ENCODE measurements at places on chromosomes 3 and 15.

DNA sequence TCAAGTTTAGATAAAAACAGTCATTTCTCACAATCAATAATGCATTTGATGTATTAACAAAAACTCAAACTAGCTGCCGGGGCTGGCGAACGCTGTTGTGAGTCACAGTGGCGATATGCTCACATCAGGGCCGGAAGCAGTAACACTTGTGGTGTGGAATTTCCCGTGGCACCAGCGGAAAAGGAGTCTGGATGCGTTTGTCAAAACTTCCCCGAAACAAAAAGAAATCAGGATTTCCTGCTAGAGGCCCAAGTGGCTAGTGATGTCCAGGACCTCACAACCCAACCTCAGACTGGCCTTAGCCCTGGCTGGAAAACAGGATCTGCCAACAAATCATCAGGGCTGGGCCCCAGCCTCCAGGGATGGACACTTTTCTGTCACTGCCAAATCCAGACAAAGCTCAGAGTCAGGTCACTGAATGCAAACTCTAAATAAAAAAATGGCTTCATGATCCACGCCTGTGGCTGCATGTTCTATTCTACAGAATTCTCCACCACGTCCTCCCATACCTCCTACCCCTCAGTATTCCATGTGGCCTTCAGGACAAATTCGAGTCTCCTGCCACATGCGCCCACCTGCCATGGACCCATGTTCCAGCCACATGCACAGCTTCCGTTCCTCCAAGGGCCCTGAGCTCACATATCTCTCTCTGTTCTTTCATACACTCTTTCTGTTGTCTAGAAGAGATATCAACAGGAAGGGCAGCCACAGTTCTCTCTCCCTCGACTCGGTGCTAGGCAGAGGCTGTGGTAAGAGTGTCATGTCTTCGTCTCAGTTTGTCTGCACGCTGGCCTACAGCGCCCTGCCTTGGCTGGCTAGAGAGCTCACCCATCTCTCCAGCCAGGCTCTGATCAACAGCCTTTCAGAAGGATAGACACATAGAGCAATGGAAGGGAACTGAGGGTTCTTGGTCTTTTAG lies 35.4 kb downstream of the EHD4 start:
- peak; percentile 79 for DNase-seq

- peak; percentile 73 for DNase-seq
Measured at GRCh38 chr15:39580117-39580484, 778 bp upstream of the THBS1 start.

DNA sequence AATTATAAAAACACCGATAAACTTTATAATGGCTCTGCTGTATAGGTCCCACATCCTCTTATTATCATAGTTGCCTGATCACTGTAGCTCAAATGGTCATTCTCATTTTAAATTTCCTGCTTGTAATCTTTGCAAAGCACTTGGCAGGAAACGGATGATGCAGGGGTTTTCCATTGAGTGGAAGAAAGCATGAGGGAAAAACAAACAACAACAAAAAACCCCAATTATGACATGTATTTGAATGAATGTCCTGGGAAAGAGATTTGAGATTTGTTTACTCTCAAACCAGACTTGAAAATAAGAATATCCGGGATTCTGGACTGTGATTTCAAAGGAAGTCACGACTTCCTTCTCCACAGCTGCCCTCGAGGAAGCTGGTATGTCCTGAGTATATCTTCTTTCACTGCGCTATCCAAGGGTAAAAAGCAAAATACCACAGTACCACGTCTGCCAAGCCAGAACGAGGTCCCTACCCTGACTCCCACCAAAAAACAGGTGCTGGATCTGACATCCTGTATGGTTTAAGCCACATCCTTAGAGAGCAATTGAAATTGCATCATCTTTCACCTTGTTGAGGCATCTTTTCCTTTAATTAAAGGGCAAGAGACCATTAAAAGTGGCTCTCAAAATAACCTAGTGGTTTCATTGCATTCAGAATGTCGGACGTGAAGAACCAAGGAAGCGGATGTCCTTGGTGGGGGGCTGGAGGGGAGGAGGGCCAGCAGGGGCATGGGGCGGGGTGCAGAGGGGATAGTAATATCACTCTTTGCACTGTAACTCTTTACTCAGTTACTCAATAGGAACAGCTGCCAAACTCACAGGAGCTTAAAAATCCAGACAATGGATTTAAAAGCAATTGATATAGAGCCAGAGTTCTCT lies 13.5 kb upstream of the TIPIN start:
- no peak for DNase-seq

DNA sequence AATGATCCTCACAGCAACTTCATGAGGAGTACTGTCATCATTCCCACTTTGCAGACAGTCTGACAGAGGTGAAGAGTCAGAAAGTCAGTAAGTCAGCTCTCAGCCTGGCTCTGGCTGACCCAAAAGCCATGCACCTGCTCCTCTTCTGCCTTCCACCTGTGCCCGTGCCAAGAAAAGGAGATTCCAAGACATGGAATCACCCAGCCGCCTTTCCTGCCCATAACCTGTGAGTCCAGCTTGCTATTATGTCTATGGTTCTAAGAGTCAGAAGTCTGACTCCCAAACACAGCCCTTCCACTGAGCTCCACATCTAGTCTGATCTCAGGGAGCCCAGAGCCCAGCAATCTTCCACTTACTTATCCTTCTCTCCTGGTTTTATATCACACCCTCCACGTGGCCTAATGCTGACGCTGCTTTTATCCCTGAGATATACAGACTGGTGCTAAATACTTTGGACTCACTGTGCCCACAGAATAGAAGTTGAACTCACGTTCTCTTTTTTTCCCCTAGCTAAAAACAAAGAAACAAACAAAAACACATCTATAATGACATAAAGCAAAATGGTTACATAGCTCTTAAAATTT lies 66.0 kb downstream of the PLD1 start:
- DNase-seq: no peak

DNA sequence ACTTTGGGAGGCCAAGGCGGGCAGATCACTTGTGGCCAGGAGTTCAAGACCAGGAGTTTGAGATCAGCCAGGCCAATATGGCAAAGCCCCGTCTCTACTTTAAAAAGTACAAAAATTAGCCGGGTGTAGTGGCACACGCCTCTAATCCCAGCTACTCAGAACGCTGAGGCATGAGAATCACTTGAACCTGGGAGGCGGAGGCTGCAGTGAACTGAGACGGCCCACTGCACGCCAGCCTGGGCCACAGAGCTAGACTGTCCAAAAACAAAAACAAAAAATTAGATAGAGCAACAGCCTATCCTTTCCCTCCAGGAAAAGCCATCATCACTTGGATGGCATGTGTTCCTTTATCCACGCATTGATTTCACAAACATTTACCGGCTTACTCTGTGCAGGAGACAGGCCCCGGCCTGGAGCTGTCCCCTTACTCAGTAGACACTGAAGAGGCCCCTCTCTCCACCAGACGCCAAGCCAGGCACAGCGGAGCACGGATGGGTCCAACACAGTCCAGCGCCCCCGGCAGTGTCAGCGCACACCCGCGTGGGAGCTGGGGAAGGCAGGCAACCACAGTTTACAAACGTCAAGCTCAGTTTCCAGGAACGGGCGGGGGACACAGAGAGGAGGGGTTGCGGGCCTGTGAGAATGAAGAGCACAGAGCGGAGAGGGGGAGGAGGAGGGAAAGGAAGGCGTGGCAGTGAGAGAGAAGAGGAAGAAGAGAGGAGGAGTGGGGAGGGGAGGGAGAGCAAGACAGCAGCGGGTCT lies 3.1 kb downstream of the GP5 start:
- DNase-seq: peak; percentile 75

DNA sequence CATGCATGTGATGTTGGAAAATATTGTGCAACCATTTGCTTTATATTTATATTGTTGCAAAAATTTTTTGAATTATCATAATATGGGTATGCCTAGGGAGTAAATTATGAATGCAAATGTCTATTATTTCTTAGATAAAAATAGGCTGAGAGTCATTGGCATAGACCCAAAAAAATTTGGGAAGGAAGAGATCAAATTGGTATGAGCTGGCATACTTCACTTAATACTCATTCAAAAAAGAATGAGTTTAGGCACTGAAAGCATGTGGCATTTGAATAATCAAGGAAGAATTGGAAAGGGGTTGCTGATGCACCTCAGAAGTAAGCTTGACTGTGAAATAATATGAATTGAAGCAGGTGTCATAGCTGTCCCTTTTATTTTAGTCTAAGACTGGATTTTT lies 764.0 kb upstream of the DPPA4 start:
- DNase-seq: no peak

- DNase-seq: no peak
Measured at GRCh38 chr3:4449043-4449805, 17.8 kb downstream of the SUMF1 start.

DNA sequence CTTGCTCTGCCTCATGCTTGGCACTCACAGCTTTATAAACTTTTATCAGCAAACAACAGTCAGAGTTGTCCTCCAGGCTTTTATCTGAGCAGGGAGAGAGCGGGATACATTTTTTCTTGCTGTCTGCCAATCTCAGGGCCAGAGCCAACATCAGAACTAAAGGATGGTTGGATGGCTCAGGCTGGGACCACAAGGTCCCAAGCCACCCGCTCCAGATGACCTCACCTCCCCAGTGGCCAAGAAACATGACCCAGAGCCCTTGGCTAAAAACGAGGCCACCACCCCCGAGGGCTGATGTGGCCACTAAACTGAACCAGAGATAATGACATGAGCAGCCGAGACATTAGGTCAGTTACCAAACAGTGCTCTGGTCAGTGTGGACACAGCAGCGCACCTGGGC lies 18.8 kb upstream of the SPATA12 start:
- DNase-seq: no peak

DNA sequence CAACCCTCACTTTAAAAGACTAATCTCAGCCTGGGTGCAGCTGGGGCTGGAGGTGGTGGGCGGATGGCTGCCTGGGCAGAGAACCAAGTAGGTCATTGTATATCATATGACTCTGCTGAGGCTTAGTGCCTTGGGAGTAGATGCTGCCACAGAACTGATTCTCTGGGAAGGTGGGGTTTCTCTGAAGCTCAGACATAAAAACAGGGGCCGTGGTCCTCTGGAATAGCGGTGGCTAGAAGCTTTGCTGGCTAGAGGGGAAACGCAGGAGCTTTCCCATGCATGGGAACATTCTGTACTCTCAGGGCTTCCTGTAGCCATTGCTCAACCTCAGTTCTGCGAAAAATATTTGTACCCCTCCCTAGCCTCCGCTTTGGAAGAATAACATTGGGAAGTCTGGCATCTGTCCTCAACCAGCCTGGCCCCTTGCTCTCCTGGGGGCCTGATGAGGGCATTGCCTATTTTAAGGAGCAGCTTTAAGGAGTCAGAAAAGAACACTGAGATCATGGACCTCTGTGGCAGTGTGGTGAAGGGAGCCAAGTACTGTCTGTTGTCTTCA lies 14.7 kb downstream of the TIMP4 start:
- no peak for DNase-seq

GRCh38 chr15:55712363-55712762 lies 30.6 kb downstream of the PRTG start:
- DNase-seq: no peak

DNA sequence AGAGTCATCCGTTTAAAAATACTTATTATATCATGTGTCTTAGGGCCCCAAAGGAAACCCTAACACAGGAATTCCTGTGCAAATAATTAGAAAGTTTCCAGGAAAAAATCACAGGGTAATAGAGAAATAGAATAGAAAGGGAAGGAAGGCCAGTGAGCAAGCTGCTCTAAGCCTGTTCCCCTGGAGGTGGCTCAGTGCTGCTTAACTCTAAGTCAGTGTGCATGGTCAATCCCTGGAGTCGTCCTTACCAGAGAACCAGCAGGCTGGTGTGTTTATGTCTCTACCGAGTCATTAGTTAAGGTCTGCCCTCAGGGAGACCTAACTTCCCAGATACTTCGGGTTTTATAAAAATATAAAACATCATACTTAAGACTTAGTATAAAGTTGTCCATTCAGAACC lies 21.0 kb upstream of the MCF2L2 start:
- DNase-seq: no peak

- no peak for DNase-seq
Measured at GRCh38 chr3:186184021-186184420, 75.1 kb upstream of the ETV5 start.

- no peak for DNase-seq
Measured at GRCh38 chr3:122975163-122975923, 52.2 kb downstream of the SEMA5B start.

DNA sequence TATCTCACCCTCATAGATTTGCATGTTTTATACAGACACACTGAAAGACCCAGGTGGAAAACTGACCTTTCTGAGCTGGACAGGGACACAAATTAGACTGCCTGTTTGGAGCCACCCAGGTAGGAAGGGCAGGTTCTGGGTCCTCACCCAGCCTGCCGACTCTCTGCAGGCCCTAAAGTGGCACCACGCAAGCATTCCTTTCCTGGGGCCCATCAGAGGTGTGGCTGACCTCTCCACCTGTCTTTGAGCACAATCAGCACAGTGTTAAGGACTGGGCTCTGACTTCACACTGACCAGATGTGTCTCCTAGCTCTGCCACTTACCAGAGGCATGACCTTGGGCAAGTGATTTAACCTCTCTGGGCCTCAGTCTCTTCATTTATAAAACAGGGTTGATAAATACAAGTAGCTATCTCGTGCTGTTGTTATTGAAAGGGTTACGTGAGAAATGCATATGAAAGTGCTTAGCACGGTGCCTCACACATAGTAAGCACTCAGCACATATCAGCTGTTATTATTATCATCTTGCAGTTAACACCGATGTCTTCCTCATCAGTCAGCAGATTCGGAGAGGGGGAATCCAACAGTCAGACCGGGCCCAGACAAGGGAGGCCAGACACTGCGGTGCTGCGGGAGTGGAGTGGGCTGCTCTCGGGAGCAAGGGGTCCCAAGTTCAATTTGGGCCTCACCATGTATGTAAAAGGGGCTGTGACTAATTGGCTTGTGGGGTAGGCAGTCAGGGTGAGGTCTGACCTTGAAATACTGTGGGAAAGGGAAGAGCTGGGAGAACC lies 2.0 kb upstream of the TBC1D2B start:
- DNase-seq: no peak

DNA sequence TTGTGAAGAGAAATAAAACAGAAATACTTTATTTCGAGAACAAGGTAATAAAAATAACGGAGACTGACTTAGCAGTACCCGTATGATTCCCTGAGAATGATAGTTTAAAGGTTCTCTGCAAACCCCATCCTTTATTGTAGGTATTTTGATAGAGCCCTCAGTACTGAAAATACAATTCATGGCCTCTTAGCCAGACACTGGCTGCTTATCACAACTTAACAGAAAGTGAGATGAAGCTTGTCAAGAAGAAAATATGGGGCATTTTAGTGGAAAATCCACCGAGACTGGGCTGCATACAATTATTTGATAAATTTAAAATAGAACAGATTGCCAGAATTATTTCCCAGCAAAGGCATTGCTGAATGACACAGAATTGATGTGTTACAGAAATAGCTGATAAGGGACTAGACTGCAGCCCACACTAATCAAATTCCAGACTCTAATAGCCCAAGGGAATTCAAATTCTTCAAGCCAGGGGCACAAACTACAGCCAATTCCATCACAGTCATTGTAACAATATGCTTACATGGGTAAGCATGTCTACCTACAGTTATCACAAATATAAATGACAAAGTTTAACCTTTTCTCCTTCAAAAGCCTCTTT lies 521.9 kb downstream of the PLOD2 start:
- DNase-seq: no peak

- DNase-seq: no peak
Measured at GRCh38 chr3:170531054-170531453, 54.8 kb downstream of the SLC7A14 start.
